Nucleus accumbens (tissue), 56 donors: ENCODE measurements at places on chromosomes 5 and 9.
A peak's percentile ranks its signal among the peaks of the same experiment; 100 is the strongest.

DNA sequence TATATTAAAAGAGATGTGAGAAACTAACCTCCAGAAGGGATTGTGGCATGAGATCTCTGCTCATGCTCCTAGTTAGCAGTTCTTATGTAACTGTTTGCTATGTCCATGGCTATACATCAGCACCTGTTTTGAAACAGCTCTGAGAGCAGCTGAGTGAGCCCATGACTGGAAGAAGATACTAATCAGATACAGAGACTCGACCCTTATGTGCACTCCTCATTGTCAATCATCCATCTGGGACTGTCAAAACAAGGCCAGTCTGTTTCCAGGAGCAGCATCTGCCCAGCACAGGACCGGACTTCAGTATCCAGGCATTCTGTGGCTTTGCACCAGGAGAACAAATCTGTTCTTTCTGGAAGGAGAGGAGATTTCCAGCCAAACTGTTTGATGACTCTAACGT lies 77.7 kb downstream of the EFNA5 start:
- DNase-seq, result no peak

GRCh38 chr5:52727576-52727975 lies 60.1 kb upstream of the ITGA1 start:
- DNase-seq, result no peak

GRCh38 chr5:109805883-109806282 lies 116.2 kb downstream of the MAN2A1 start:
- no peak for DNase-seq

- DNase-seq, result no peak
These were observed 193.7 kb upstream of the NREP start for GRCh38 chr5:111950660-111951059.

DNA sequence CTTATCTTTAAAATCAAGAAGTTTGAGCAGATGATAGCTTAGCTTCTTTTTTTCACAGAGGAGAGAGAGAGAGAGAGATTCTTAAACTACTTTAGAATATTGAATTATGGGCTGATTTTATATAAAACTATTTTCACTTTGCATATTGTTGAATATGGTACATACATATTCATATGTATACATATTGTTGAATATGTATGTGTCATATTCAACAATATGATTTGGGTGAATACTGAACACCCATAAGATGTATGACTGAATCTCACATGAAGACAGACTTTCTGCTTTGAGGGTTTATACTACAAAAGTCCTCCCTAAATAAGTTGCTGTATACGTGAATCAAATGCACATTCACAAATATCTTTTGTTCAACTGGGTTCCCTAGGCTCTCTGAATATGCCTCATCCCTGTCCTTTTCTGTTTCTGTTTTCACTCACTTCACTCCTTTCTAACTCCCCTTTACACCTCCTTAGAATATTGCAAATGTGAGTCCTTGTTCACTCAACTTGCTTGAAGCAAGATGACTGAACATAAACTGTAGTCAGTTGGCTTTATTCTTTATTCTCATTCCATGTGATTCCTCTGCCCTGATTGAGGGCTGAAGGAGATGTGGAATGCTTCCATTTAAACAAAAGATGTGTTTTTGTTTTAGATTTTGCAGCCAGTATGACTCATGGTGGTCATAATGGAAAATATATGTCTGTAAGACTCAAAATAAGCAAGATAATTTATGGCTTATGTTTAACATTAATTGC lies 225.4 kb upstream of the DAB2 start:
- no peak for DNase-seq

DNA sequence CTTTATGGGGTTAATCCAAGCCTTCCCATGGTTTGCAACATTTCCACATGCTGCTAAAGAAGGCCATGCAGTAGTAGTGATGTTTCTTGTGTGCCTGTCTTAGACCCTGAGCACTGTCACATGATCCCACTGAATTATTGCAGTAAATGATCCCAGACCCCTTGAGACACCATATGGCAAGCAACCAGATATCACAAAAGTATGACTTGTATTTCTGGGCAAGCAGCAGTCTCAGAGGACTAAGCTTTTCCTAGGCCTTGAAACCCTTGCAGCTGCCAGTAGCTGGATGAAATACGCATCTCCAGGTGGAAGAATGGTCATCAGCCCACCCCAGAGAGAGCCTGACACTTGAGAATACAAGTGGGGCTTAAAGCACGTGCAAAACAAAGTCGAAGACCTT lies 41.8 kb downstream of the CDO1 start:
- DNase-seq, result no peak

GRCh38 chr9:123364241-123364824 lies 8.3 kb downstream of the CRB2 start:
- peak; percentile 56 for DNase-seq

DNA sequence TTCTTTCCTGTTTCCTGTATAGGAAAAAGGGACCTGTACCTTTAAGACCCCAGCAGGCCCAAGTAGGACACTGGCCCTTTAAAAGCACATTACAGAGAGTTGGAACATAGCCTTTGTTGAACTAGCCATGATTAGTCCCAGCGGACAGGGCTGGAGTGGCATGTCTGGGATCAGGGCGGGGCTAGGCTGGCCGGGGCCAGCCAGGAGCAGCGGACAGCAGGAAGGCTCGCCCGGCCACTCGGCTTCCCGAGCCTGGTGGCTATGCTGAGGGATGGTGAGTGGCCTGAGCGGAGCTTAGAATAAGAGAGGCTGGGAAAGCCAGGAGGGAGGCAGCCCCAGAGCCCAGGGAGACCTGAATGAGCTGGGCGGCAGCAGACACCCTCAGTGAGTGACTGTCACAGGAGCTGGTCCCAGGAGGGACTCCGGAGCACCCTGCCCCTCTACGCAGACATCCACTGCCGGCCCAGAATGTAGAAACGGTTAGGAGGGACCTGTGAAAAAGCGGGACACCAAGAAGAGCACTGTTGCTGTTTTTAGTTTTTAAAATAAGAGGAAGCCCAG lies 92.1 kb downstream of the DAB2IP start:
- peak; percentile 38 for DNase-seq

DNA sequence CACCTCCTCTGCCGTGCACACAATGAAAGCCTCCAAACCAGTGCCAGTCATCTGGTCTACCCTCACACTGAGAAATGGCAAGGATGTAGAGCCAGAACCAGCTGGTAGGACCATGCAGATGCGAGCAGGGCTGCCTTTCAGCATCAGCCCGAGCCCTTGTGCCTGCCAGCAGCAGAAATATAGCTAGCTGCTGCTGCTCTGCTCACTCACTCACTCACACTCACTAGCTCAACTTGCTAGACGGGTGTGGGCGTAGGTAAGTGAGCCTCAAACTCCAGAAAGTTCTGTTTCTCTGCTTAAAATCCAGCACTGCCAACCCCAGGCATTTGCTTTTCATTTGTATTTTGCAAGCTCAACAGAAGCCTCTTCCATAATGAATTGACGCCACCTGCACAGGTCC lies 114.0 kb downstream of the DRD1 start:
- no peak for DNase-seq

DNA sequence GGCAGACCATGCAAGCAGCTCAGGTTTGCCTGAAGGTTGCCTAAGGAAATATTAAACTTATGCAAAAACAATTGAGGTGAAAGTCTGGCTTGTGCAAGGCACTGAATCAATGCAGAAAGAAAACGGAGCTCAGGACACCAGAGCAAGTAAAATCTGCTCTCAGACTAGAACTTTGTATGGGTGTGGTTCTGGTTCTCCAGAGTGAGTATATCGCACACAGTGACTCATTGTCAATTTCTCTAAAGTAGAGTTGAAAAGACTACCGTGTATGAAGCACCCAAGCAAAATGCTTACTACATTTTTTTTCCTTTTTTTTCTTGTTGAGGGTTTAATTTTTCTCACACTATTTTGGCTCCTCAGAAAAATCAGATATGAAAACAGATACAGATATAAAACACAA lies 650.3 kb upstream of the CDH10 start:
- DNase-seq, result no peak

DNA sequence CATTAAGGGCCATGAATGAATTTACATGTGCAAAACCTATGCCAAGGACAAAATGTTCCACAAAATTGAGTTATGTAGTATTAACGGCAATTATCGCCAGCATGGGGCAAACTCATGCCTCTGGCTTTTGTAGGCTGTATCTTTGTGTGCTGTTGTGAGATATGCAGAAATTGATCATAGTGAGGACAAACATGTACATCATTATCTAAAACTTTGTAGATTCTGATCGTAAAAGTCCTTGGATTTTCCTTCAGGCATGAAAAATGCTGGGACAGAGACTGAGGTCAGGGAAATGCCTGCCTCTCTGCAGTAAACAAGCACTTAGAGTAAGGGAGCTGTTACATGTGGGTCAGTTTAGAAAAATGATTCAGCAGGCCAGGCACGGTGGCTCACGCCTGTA lies 5.9 kb upstream of the TXNDC8 start:
- DNase-seq, result no peak

- DNase-seq, result no peak
These were observed 47.1 kb upstream of the FYB1 start for GRCh38 chr5:39266442-39266841.

DNA sequence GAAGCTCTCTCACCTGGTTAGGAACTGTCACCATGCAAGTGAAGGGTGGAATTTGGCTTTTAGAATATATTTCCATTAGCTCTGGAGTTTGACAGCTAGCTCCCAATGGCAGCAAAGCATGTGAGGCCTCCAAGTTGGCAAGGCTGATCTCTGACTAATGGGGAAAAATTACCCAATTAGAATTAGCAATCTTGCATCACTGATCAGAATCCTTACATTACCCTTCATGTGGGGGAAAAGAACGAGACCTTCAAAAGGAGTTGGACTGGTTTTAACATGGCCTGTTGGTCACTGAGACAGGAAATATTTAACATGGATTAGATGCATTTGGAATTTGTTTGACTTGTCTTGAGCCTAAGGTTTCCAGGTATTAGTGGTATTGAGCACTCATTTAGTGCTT lies 192.3 kb upstream of the GDNF start:
- no peak for DNase-seq

DNA sequence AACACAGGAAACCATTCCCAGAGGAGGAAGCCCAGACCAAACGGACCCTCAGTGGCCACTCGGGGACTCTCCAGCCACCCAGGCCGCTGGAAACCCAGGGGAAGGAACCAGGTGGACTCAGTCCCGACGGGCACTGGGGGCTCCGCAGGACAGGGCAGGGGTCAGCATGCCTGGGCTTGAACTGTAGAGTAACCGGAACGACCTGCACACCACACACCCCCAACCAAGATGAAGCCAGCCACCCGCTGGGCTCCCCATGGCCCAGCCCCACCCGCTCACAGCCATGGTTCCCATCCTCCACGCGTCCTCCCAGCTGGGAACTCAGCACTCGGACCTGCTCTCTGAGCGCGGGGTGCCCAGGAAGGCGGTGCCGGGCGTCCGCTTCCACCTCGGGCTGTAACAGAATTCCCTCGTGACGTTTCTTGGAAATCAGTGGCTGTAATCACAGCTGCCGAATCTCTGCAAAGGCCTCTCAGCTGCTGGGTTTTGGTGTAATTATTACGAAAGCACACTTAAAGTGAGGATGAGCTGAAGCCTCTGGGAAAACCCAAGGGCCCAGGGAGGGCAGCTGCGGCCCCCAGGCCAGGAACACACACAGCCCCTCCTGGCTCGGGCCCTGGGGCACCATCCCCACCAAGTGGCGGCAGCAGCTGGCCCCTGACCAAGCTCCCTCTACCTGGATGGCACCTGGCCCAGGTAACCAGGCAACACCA lies 13.8 kb downstream of the NACC2 start:
- DNase-seq, result no peak

DNA sequence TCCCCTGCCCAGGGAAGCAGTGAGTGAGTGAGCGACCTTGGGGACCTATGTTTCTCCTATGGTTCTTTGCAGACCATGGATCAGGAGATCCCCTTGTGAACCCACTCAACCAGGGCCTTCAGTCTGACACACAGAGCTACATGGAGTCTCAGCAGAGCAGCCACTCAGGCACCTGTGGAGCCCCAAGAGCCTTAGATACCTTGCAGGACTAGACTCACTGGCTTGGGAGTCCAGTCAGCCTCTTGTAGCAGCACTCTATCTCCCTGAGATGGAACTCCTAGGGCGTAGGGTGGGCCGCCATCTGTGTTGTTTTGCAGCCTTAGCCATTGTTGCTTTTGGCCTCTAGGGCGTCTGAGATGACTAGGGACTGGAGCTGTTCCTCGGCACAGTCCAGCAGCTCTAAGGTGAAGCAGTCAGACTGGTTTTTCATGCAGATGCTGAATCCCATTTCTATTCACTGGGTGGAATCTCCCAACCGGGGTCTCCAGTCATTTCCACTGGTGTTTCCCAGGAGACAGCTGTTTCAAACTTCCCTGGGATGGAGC lies 284.6 kb upstream of the RPS23 start:
- no peak for DNase-seq

- no peak for DNase-seq
These were observed 15.7 kb downstream of the CEP72 start for GRCh38 chr5:627840-628239.

GRCh38 chr9:127809540-127810377 lies 7.1 kb downstream of the FPGS start:
- DNase-seq, result no peak

GRCh38 chr5:179795049-179795862 lies 1.5 kb downstream of the LTC4S start:
- no peak for DNase-seq

DNA sequence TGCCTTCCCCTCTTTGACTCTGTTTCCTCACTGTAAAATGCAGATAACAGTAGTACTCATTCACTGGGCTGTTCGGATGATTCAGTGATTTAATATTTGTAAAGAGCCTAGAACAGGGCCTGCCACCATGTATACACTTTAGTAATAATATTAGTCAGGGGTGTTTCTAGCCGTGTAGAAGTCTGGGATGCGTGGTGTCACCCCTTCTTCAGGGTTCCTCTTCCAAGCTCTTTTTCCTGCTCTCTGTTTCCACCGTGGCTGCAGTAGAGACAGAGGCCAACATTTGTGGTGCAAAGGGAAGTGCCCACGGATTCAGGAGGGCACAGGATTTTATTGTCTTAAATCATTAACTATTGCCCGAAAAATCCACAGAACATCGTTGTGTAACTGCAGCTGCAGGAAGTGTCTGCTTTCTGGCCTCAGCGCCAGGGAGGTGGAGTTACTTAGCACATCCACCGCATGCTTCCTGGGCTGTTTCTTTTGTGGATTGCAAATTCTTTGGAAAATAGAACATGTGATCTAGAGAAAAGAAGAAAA lies 61.7 kb downstream of the TRIO start:
- no peak for DNase-seq

DNA sequence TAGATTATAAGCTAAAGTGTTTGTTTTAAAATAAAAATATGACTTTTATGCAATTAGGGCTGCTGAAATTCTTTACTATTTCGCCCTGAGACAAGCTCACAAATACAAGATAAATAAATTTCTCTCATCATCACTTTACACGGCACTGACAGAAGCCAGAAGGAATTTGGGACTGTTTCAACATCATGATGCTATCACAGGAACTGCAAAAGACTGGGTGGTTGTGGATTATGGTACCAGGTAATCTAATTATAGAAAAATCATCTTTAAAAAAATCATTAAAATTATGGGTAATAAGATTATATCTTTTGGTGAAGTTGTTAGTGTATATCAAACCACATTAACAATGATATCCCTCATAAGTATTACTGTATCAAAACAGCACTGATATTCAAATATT lies 95.0 kb downstream of the MAN2A1 start:
- DNase-seq, result no peak
